Hematopoietic multipotent progenitor cell treated with erythropoietin and hydrocortisone succinate and interleukin-3 and kit ligand, for 6 days (in vitro differentiated cells): ENCODE measurements at places on chromosomes 16 and 17.
A peak's percentile ranks its signal among the peaks of the same experiment; 100 is the strongest.

DNA sequence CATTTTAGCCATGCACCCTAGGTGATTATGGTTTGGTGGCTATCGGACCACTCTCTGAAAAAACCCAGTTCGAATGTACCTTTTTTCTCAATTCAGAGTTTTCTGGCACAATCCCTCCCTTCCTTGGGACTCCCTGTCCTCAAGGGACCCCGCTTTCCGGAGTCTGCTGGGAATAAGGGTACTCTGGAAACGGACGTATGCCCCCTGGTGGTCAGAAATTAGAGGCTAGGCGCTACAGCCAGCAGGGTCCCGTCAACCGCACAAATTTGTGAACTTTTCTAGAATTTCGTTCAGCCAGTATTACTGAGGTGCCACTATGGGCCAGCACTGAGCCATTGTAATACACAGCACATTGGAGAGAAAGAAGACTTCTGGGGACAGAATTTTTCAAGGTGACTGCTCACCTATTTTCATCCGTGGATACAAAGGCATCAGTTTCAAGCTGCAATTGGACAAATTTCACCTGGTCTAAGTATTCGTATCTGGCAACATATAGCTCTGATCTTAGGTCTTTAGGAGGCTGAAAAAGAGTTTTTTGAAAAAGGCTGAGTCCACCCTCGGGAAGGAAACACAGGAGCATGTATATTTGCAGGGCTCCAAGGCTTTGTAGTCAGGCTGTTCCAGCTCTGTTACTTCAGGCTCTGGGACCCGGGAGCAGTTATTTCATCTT is 27.1 kb upstream of the CRYBA1 start:
- peak; percentile 95 for DNase-seq

DNA sequence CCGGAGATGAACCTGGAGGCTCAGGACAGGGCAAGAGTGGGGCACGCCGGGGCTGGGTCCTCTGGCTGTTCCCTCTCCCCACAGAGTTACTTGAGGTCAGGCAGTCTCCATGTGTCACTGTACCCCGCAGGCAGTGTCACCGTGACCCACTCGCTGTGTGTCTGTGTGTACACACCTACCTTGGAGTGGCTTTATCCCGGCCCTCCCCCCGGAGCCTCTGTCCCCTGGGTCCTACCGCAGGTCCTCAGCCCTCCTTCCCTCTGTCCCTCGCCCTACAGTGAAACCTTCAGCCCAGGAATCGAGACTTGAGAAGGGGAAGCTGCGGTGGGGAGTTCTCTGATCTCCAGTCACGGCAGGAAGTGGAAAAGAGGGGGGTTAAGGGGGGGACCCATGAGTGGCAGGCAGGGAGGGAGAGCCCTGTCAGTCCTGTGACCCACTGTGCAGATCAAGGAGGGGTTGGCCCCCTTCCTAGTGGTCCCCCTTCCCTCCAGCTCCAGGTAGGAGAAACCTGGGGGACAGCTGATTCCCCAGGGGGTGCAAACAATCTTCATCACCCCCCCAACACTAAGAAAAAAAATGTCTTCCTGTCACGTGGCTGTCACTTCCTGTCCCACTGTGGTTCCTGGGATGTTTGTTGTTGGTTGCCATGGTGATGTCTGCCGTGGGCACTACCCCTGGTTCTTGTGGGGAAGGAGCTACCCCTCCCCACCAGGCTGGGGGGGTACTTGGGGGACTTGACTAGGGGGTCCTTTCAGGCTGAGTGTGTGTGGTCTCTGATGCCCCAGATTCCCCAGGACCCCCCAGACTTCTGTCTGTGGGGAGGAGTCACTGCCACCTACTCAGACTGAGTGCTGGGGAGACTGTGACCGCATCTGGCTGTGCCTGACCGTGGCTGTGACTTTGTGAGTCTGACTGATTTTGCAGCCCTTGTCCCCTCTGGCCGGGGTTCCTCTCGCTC is 13.7 kb downstream of the RARA start:
- peak; percentile 96 for DNase-seq

DNA sequence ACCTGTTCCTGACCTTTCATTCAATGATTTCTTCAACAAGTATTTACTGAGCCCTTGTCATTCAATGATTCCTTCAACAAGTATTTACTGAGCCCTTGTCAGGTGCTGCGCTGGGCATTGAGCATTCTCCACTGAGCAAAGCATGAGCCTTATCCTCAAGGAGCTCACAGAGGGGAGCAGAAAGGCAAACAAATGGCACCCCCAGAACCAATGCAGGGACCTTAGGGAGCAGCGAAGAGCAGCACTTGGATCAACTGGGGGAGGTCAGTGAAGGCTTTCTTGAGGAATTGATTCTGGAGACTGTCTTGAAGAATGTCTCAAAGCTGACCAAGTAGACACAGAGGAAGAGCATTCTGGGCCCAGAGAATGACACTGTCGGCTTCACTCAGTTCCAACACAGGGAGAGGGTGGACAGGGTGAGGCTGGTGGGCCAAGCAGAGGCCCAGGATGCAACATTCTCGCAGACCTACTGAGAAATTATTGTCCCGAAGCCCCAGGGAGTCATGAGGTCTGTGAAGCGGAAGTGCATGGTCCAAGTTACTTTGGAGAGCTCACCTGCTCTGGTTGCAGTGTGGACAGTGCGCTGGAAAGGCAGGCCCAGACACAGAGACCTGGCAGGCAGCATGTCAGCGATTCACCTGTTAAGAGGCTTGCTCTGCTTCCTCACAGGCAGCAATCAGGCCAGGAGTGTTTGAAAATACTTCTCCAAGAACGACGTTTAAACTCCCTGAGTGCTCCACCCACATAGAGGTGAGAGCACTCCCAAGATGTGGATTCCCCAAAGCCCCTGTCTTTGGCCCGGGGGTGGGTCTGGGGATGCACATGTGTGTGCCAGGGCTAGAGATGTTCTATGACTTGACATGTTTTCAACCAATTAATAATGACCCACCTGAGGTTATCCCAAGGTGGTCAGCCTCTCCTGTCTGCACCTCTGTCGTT is 3.2 kb upstream of the MPO start:
- DNase-seq, result no peak

GRCh38 chr17:60526726-60527125 is 684 bp upstream of the APPBP2 start:
- no peak for DNase-seq

- no peak for DNase-seq
Measured at GRCh38 chr17:50163843-50164696, 1.7 kb upstream of the SGCA start.

GRCh38 chr16:49352892-49353291 is 20.7 kb upstream of the C16orf78 start:
- peak; percentile 30 for DNase-seq

GRCh38 chr17:4604111-4604644 is 19.8 kb downstream of the SMTNL2 start:
- no peak for DNase-seq

- no peak for DNase-seq
Measured at GRCh38 chr17:7416323-7416722, 3.8 kb upstream of the SPEM1 start.
